ENCODE measurements at places on chromosomes 16 and 17. TPM values are rescaled to one million over a fixed set of nuclear protein-coding genes. Genes with fewer than 3 reads are reported as not detected.

The ELMO3 gene
- 68.3 TPM for total RNA-seq

The TMEM220 gene
- 17.7 TPM for total RNA-seq

The QRICH2 gene
- 3.8 TPM for total RNA-seq

The DPEP2 gene
- total RNA-seq: 3.4 TPM

The KRTAP4-5 gene
- total RNA-seq: not detected

The DPEP3 gene
- total RNA-seq: not detected

The CES1 gene
- 704 TPM for total RNA-seq

The ATP2A1 gene
- total RNA-seq: 0.83 TPM

The CTF1 gene
- 11.0 TPM for total RNA-seq

The SRP68 gene
- 69.8 TPM for total RNA-seq

The STUB1 gene
- 125 TPM for total RNA-seq

The KRTAP9-4 gene
- total RNA-seq: not detected

The CLDN9 gene
- 3.3 TPM for total RNA-seq

The HOXB13 gene
- total RNA-seq: 0.12 TPM

The CA4 gene
- 328 TPM for total RNA-seq

The TBX6 gene
- total RNA-seq: 3.7 TPM

The NACA2 gene
- not detected for total RNA-seq

All from mucosa of gallbladder (tissue), 1 donor.